Endothelial cell of umbilical vein (primary cell): ENCODE measurements at places on chromosomes 13 and 19. TPM values are rescaled to one million over a fixed set of nuclear protein-coding genes. Genes with fewer than 3 reads are reported as not detected.

- H3K36me3 ChIP-seq: peaks cover 53% of the 10 kb centered on the region
- DNase-seq: peak; percentile 16
- H3K4me3 ChIP-seq: peak overlapping the region; percentile 28
Measured at GRCh38 chr19:802498-803098, 5.3 kb downstream of the PTBP1 start.

GRCh38 chr19:7478173-7478842 is 10.5 kb downstream of the PEX11G start:
- H3K4me1 ChIP-seq: no peaks in the 10 kb centered on the region
- no peak overlapping the region for H3K4me3 ChIP-seq
- DNase-seq: no peak
- H3K27ac ChIP-seq: no peak overlapping the region

DNA sequence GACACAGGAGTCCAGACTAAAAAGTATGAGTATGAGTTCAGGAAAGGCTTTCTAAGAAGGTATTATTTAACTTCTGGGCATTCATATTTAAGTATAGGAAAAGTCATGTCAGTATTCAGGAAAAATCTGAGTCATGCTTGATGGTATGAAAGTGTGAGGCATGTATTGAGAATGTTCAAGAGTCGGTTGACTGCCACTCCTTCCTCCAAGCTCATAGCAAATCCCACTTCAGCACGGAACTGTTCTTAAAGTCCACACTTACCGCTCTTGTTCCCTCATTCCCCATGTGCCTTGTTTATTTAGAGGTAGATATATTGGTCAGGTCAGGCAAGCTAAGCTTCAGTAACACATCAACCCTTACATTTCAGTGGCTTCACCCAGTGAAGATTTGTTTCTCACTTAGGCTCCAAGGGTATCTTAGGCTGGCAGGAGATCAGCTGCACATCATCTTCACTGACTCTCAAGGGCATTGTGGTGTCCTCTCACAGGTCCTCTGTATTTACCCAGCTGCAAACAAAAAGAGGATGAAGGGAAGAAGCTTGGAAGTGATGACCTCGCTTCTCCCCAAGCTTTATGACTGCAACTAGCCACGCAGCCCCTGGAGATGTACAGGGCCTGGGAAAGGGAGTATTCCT is 1189.2 kb downstream of the EFNB2 start:
- no peaks in the 10 kb centered on the region for H3K27me3 ChIP-seq
- H3K27ac ChIP-seq: no peak overlapping the region
- H3K36me3 ChIP-seq: no peaks in the 10 kb centered on the region
- no peaks in the 10 kb centered on the region for H3K4me1 ChIP-seq
- H3K4me3 ChIP-seq: no peak overlapping the region

DNA sequence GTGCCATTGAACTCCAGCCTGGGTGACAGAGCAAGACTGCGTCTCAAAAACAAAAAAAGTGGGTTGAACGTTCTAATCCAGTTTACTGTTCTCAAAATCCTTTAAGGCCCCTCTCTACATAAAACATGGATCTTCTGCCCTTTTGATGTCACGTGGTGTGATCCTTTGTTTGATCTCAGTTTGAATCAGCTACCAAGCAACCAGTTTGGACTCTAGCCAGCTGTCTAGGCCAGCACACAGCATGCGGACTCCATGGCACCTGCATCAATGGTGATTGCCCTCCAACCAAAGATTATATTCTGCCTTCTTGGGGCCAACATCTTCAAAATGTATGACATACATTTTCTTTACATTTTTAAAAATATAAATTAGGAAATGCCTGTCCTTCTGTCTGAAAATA is 365.4 kb downstream of the NDFIP2 start:
- H3K4me3 ChIP-seq: no peak overlapping the region
- no peaks in the 10 kb centered on the region for H3K36me3 ChIP-seq
- H3K27me3 ChIP-seq: no peaks in the 10 kb centered on the region
- DNase-seq: no peak

- no peaks in the 10 kb centered on the region for H3K36me3 ChIP-seq
- H3K4me1 ChIP-seq: no peaks in the 10 kb centered on the region
- H3K4me3 ChIP-seq: no peak overlapping the region
- H3K27me3 ChIP-seq: no peaks in the 10 kb centered on the region
Measured at GRCh38 chr13:62931853-62932252, 1516.2 kb upstream of the PCDH20 start.

- H3K36me3 ChIP-seq: no peaks in the 10 kb centered on the region
- no peak overlapping the region for H3K4me3 ChIP-seq
- H3K27me3 ChIP-seq: peaks cover 3% of the 10 kb centered on the region
- no peaks in the 10 kb centered on the region for H3K4me1 ChIP-seq
- H3K27ac ChIP-seq: no peak overlapping the region
- DNase-seq: no peak
Measured at GRCh38 chr13:29508876-29509252, 86.6 kb downstream of the SLC7A1 start.

Gene SCEL
- not detected in 2 replicates for polyA plus RNA-seq

DNA sequence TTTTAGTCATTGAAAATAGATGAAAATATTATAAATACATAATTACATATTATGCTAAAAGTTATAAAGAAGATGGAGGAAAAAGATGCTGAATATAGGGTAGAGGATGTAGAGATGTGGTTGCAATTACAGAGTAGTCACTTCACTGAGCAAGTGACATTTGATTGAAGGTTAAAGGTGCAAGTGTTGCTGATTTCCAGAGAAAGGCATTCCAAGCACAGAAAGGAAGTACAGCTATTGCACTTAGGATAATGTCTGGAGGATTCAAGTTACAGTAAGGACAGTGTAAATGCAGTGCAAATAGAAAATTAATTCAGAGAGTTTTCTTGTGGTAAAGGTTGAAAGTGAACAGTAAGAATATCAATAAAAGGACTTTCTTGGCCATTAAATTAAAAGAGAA is 1721.8 kb downstream of the PCDH9 start:
- no peaks in the 10 kb centered on the region for H3K36me3 ChIP-seq
- H3K27me3 ChIP-seq: no peaks in the 10 kb centered on the region
- H3K4me1 ChIP-seq: no peaks in the 10 kb centered on the region
- no peak overlapping the region for H3K27ac ChIP-seq

DNA sequence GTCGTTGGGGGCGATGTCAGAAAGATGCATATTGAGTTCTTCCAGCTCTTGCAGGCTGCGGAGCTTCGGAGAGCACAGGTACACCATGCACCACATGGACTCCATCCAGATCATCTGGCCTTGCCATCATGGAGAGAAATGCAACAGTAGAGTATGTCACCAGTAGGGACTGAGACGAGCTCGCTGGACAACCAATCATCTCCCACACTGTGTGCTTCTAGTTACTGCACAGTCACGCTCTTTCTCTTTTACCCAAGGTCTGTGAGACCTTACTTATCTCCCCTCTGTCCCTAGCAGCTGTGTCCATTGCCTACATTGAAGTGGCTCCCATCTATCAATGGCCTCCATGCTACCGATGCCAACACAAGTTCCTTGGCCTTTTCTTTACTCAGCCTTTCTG is 90.5 kb downstream of the C13orf42 start:
- DNase-seq: no peak
- no peaks in the 10 kb centered on the region for H3K36me3 ChIP-seq
- H3K27me3 ChIP-seq: no peaks in the 10 kb centered on the region
- no peak overlapping the region for H3K27ac ChIP-seq

DNA sequence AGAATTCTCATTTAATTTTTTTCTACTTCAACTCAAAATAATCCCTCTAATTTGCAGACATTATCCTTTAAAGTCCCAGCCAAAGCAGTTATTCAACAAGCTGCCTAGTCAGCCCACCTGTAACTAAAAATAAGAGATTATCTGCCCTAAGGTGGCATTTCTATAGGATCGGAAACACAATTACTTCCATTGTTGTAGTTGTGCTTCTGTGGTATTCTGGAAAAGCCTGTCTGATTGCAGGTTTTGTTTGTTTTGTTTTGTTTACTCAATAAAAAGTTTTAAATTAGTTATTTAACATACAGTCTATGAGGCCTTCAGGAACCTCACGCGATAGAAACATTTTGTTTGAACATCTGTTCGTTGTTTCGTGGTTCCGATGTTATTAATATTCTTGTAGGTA is 101.0 kb downstream of the ZIC5 start:
- no peaks in the 10 kb centered on the region for H3K4me1 ChIP-seq
- H3K4me3 ChIP-seq: no peak overlapping the region
- DNase-seq: no peak
- H3K27ac ChIP-seq: no peak overlapping the region
- H3K36me3 ChIP-seq: no peaks in the 10 kb centered on the region

DNA sequence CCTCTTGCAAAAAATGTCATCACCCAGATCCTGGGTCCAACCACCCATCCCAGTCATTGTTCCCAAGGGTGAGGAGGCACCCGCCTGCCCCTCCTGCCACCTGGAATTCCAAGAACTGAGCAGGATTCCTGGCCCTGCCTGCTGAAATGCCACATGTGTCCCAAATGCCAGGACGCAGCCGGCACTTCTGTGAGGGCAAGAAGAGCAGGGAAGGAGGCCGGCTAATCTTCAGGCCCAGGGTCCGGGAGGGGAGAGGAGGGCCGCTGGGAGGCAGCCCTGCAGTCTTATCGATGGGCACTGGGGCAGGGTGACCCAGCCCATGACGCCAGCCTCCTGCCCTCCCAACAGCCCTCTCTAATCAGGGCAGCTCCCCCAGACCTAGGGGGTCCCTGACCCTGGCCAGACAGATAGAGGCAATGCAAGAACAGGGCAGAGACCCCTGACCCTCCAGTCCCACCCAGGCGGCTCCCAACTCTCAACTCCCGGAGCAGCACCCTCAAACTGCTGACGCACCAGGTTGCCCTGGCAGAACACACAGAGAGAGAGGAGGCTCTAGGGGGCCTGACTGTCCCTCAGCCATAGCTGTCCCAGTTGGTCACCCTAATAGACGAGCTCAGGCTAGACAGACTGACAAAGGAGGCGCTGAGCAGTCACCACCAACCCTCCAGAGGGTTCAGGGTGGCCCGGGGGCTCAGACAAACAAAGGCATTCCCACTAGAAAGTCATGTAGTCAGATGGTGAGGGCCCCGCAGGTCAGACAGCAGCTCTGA is 1.5 kb downstream of the MFSD12 start:
- peak overlapping the region; percentile 21 for H3K27ac ChIP-seq
- H3K27me3 ChIP-seq: no peaks in the 10 kb centered on the region
- no peaks in the 10 kb centered on the region for H3K36me3 ChIP-seq
- peaks cover 25% of the 10 kb centered on the region for H3K4me1 ChIP-seq
- no peak for DNase-seq
- no peak overlapping the region for H3K4me3 ChIP-seq

DNA sequence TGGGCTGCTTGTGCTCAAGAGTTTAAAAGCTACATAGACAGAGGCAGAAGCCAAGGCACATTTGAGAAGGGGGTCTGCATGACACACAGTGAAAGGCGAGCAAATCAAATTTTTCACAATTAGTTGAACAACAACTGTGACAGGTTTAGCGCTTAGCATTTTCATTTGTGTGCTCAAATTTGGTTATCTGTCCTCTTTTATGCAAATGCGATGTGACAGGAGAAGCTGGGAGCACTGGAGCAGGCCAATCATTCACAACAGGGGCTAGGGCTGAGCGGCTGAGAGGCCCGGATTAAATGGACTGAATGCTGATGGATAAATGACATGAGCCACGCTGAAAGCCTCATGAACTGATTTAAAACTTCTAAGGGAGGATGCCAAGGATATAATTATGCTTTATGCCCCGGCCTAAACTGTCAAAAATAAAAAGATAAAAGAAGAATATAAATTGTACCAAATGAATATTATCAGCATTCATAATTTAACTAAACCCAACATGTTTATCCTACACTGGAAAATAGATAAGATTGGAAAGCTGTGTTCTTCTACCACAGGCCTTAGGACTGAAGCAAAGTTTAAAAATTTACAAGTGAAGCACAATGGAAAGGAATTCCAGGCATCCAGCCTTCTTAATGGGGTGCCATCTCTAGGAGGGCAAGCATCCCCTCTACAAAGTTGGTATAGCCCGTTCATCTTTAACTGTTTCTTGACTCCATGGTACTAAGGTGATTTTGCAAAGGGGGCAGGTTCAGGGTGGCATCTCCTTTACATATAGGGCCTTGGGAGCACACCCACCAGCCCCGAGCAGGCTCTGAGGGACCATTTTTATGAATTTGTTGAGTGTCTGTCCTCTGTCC is 117.9 kb downstream of the RBM26 start:
- peaks cover 1% of the 10 kb centered on the region for H3K27me3 ChIP-seq
- no peak for DNase-seq
- no peaks in the 10 kb centered on the region for H3K4me1 ChIP-seq
- no peak overlapping the region for H3K27ac ChIP-seq
- H3K4me3 ChIP-seq: no peak overlapping the region
- no peaks in the 10 kb centered on the region for H3K36me3 ChIP-seq

Gene SELENOV
- not detected in 2 replicates for polyA plus RNA-seq

DNA sequence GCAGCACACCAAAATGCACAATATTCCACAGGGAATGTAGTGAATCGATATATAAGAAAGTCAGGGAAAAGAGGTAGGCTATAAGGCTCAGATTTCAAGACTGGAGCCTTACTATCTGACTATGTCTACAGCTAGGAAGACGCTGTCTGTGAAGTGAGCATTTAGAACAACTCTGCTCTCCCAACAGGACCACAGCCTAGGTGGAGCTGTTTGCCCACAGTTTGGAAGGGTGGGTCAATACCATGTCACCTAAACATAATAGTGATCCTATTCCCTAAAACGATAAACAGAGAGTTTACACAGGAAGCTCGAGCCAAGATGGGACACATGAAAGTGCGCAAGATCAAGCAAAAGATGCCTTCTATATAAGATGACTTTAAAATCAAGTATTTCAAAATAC is 2486.0 kb upstream of the PCDH20 start:
- no peak overlapping the region for H3K27ac ChIP-seq
- H3K4me1 ChIP-seq: no peaks in the 10 kb centered on the region
- DNase-seq: no peak
- H3K4me3 ChIP-seq: no peak overlapping the region
- H3K36me3 ChIP-seq: no peaks in the 10 kb centered on the region
- H3K27me3 ChIP-seq: no peaks in the 10 kb centered on the region

Gene C19orf73
- polyA plus RNA-seq: 1.8 and 2.5 TPM in 2 replicates

Gene IZUMO2
- not detected in 2 replicates for polyA plus RNA-seq

- no peak for DNase-seq
- H3K4me1 ChIP-seq: no peaks in the 10 kb centered on the region
- no peaks in the 10 kb centered on the region for H3K27me3 ChIP-seq
- no peak overlapping the region for H3K4me3 ChIP-seq
Measured at GRCh38 chr13:43584751-43585150, 202.0 kb downstream of the ENOX1 start.

- no peak overlapping the region for H3K27ac ChIP-seq
- no peaks in the 10 kb centered on the region for H3K4me1 ChIP-seq
- no peaks in the 10 kb centered on the region for H3K36me3 ChIP-seq
- H3K27me3 ChIP-seq: no peaks in the 10 kb centered on the region
- H3K4me3 ChIP-seq: no peak overlapping the region
- no peak for DNase-seq
Measured at GRCh38 chr13:67353941-67354340, 123.8 kb upstream of the PCDH9 start.
